Caco-2 (cell line): ENCODE measurements at places on chromosomes 1 and 21.
A peak's percentile ranks its signal among the peaks of the same experiment; 100 is the strongest.

DNA sequence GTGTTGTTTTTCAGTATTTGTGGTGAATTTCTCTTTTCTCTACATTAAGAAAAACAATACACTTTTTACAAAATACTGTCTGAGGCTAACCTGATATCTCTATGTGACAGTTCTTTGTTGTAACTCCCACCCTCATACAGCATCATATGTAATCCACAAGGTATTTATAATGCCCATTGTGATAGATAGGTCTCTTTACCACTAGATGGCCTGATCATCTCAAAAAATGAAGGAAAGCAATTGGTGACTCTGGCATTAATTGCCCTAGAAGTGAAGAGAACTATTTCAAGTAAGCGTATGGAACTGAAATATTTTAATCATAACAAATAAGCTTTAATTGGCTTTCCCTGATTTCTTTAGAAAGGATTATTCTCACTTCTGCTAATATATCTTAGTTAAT is 36.2 kb upstream of the HFM1 start:
- no peak for DNase-seq

DNA sequence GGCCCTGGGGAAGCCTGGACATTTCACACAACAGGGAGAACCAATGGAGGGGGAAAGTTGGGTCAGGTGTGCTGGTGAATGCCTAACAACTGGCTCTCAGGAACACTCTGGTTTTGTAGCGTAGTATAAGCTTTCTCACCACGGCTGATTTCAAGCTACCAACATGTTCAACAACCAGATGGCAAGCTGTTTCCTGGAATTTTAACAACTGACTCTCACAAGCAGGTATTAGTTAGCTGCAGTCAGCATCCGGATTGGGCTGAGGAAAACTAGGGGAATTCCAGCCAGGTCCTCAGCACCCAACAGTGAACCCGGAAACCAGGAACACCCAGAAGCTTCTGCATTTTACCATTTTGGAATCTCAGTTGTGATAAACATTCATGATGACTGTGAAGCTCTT is 162.3 kb upstream of the CAMK1G start:
- no peak for DNase-seq

- no peak for DNase-seq
Measured at GRCh38 chr1:207830788-207831187, 78.9 kb downstream of the CD46 start.

DNA sequence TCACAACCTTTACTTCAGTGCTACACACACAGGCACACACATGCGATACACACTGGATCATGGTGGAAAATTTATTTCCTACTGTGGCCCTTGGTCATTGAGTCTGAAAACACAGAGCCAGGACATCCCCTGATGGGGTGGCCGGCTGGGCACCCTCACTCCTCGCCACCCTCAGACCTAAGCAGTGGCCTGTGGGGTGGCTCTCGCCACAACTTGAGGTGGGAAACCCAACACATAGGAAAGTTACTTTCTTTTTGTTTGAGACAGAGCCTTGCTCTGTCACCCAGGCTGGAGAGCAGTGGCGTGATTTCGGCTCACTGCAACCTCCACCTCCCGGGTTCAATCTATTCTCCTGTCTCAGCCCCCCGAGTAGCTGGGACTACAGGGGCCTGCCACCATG is 19.4 kb downstream of the CRYAA start:
- DNase-seq: peak; percentile 7

- DNase-seq: no peak
Measured at GRCh38 chr1:181746224-181746623, 262.9 kb downstream of the CACNA1E start.

- no peak for DNase-seq
Measured at GRCh38 chr1:160581961-160582360, 2.7 kb upstream of the CD84 start.

DNA sequence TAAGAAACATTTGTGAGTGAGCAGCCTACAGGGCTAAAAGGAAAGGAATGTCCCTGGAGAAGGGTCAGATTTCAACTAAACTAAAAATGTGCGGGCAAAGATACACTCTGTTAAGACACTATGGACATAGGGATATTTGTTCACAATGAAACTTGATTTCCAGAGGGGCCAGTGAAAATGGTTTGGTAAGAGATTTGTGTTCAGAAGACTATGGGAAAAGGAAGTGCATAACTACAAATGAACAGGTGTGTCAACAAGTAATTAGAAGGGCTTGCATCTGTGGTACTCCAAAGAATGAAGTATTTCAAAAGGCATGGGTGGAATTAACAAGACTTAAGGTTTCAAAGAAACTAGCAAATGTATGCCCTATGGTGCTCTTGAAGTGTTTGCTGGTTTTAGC is 60.4 kb downstream of the NME7 start:
- no peak for DNase-seq

GRCh38 chr1:67705735-67706453 is 20.9 kb downstream of the GADD45A start:
- DNase-seq: no peak

- DNase-seq: no peak
Measured at GRCh38 chr1:241779897-241780296, 68.1 kb upstream of the EXO1 start.

- no peak for DNase-seq
Measured at GRCh38 chr1:168252204-168252733, 26.5 kb downstream of the SFT2D2 start.

GRCh38 chr1:229197265-229197585 is 73.7 kb upstream of the RAB4A start:
- no peak for DNase-seq

DNA sequence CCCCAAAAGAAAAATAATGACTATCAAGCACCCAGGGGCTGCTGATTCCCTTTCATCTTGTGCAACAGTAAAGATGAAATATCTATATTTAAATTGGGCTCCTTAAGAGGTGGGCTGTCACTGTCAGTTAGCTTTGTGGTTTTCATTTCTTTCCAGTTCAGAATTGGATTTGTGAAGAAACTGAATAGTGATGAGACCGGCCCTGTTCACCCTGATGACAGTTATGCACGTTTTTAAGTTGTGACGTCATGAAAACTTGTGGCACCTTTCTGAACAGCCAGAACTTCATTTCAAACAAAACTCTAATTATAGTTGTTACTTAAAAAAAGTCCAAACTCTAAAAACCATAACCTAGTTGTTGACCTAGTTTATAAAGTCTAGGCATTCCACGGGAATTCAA is 125.9 kb downstream of the RUNX1 start:
- DNase-seq: no peak
